Fibroblast of lung (primary cell): ENCODE measurements at places on chromosomes 7 and 10. TPM values are rescaled to one million over a fixed set of nuclear protein-coding genes. Genes with fewer than 3 reads are reported as not detected.

TSPAN14 gene
- 5.6 and 12.1 TPM in 2 replicates for total RNA-seq

STEAP1B gene
- total RNA-seq, result 10.3 and 14.7 TPM in 2 replicates

INMT gene
- 17.5 and 75.8 TPM in 2 replicates for total RNA-seq

CC2D2B gene
- 0.26 and 0.33 TPM in 2 replicates for total RNA-seq

AGR2 gene
- not detected in 2 replicates for total RNA-seq

MOGAT3 gene
- not detected in 2 replicates for total RNA-seq

GRK5 gene
- 19.0 and 24.1 TPM in 2 replicates for total RNA-seq

HOXA10 gene
- total RNA-seq, result under 0.01 and 0.17 TPM in 2 replicates

DNA sequence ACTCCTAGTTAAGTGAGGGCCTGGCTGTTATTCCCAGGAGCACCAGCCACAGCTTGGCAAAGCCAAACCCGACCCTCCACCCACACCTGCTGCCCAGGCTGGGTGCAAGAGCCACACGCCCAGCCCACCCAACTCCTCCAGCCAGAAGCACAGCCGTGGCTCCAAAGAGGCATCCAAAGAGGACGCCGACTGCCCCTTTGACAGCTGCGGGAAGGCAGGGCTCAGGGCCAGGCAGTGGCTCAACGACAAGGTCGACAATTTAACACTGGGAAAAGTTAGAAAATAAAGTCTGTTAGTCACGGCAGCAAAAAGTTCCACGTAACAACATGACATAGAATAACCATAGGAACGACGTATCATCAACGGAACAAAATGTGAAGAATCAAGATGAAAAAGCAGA, 54.3 kb downstream of the DPYSL4 start:
- no peak for DNase-seq

DNA sequence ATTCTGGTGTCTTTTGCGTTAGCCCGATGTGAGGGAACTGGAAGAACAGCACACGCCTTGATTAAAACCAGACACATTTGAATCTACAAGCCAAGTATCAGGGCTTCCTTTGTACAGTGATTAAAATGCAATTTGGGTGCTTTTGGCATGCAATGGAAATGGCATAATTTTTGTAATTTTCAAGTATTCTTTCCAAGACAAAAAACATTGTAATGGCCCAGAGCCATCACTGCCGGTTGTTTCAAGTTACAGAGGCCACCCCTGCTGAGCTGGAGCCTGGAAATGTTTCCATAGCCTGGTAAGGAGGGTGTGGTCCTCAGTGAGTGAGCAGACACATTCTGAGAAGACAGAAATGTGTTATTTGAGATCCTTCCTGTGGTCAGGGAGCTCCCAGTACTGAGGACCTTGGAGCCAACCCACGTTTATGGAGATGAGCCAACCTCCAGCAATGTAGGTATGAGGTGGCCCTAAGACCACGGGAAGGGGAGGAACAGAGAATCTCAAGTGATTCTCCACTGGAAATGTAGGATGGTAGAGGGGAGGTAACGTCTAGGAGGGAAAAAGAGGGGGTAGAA, 20.9 kb downstream of the TEX36 start:
- DNase-seq, result peak; percentile 72

DNA sequence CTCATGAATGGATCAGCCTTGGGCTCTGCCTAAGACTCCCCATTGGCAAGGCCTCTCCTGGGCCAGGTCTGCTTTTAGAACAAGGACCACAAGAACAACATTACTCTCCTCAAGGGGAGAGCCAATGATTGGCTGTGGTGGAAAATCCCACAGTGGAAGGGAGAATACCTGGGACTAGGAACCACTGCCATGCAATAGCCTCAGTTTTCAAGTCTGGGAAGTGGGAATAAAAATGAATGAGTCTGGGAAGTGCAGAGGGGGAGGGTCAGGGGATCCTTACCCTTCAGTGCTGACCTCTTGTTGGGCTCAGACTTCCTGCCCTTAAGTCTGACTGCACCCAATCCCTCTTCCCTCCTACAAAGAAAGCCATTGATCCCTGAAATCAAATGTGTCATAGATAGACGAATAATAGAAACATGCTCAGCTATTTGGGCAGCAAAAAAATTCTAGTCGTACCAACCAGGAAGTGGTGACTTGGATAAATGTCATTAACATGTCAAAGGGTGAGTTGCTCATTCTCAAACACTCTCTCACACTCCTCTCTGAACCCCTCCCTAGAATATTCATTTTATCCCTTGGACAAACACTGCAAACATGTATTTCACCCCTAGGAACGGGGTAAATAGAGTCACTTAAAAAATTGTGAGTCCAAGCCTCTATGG, 123.6 kb downstream of the SH3PXD2A start:
- no peak for DNase-seq

- DNase-seq, result no peak
Observed at GRCh38 chr10:116704926-116705325, 37.4 kb downstream of the HSPA12A start.

GRCh38 chr7:137331378-137331777, 12.2 kb downstream of the PTN start:
- no peak for DNase-seq

DNA sequence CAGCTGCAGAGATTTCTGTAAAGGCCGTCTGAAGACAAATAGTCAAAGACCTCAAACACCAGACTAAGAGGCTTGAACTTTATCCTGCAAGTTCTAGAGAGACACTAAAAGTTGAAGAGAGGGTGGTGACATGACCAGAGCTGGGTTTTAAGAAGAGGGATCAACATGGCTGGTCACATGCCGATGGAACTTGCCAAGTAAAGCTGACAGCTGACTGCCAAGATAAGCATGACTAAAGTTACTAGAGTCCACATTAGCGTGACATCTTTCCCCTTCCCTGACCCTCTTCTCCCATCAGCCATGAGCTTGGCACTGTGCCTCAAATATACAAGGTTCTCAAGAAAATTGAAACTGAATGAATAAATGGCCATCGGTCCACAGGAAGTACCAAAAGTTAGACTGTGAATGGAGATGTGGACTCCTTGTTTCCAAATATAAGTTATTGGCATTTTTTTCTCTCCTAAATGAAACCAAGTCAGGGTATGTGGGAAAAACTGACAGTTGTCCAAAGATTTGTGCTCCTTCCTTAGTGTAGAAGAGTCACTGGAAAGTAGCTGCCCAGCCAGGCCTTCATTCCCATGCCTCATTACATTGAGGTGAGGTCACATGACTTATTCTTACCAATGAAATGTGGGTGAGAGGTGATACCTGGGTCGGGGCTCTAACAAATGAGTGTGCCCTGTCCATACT, 24.5 kb downstream of the XPNPEP1 start:
- no peak for DNase-seq

DNA sequence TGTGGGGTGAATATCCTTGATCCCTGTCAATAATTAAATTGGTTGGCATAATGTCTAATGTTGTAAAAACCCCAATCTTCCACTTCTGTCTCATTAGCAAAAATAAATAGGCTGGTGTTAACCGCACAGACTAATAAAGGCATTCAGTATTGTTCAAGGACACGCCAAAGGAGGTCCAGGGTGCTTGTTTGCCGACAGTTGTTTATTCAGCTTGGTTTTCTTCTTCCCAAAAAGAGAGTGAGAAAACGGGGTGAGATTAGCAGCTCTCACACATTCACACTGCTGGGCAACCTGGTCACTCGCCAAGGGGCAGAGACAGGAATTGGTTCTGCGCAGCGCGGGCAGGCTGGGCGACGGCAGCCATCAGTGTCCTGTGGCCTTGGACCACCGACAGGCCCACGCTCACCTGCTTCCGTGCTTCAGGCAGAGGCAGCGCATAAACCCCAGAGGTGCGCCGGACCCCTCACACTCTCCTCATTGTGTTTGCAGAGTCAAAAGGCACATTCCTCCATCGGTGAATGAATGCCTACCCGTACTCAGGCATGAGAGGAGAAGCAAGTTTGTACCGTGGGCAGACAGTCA, 26.2 kb upstream of the LMBR1 start:
- DNase-seq, result no peak

GRCh38 chr7:155466142-155466813, 8.3 kb downstream of the EN2 start:
- no peak for DNase-seq

GRCh38 chr7:116953906-116954838, 871 bp downstream of the ST7 start:
- DNase-seq, result peak; percentile 93

DNA sequence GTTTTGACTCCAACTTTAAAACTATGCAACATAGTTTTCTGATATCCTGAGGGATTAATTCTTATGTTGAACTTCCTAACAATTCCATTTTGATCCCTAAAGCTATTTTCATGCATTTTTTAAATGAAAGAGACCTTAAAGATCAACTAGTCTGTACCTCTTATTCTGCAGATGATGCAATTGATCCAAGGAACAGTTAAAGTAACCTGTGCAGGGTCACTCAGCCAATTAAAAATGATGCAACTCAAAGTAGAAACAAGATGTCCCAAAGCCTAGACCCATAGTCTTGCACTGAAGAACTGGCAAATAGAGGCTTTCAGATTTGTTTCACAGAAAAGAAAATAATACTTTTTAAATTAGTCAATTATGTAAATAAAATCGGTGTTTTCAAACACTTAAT, 86.3 kb downstream of the IMMP2L start:
- DNase-seq, result no peak

- DNase-seq, result peak; percentile 95
Observed at GRCh38 chr10:373526-374309, 238.5 kb downstream of the ZMYND11 start.

- DNase-seq, result no peak
Observed at GRCh38 chr7:2008101-2008935, 224.4 kb downstream of the MAD1L1 start.

DNA sequence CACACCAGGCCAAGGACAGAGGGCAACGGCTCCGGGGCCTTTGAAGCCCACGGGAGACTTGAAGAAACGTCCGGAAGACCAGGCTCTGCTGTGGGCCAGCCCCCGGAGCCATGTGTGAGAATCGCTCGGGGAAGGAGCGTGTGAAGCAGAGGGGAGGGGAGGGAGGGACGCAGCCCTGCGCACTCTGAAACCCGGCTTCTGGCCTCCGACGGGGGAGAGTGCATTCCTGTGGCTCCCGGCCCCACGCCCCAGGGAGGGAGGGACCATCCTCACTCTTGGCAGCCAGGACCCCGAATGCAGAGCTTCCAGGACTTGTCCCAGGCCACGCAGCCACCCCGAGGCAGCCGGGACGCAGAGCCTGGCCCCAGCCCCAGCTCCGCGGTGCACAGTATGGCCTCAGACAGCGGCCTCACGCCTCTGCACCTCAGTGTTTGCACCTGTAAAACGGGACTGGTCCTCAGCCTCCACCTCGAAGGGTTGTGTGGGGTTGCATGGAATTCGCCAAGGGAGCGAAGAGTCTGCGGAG, 67.4 kb downstream of the PDGFA start:
- peak; percentile 42 for DNase-seq

DNA sequence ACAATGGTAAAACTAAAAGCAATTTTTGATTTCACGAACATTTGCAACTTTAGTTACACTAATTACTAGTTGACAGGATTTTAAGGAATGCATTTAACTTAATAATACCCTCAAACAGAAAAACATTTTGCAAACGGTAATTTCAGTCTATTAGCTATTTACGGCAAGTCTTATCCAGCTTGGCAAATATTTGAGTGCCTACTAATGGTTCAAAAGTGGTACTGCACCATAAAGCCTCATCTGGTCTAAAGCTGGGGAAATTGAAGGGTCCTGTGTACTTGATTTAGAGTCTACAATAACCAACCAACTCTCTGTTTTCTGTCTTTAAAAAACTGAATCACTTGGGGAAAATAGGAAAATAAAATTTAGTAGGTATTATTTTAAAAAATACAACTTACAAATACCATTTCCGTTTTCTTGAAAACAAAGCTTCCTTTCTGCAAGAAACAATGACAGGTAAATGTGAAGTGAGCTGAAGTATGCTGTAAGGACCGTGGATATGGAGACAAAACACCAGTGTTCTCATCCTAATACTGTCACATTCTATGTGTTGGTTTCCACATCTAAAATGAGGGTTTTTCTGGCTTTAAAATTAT, 142.3 kb downstream of the VPS50 start:
- DNase-seq, result peak; percentile 44

- DNase-seq, result no peak
Observed at GRCh38 chr7:57868771-57869483, 418.9 kb downstream of the ZNF716 start.

DNA sequence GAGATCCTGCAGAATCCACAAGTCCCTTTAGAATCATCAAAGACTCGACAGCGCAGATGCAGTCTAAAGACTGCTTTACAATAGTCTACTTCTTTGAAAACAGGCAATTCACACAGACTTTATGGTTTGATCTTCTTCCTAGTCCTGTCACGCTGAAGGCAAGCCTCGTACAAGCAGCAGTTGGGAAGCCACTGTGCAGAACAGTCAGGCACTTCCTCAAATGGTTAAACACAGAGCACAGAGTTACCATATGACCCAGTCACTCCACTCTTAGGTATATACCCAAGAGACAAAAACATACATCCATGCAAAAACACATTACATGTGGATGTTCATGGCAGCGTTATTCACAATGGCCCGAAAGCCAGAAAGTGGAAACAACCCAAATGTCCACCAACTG, 41.4 kb downstream of the LRRC20 start:
- DNase-seq, result no peak
